ENCODE measurements at places on chromosomes 12 and 14.

DNA sequence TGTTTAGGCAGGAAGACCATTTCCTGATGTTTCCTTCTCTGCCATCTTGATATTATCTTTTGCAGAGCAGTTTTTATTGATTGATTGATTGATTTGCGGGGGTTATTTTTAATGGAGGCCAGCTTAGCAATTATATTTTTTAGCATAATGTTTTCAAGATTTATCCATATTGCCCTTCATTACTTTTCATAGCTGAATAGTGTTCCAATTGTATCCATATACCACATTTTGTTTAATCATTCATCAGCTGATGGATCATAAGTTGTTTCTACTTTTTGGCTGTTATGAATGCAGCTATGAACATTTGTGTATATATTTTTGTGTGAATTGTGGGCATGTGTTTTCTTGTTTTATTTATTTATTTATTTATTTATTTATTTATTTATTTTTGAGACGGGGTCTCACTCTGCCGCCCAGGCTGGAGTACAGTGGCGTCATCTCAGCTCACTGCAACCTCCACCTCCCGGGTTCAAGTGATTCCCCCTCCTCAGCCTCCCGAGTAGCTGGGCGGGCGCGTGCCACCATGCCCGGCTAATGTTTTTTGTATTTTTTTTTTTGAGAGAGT, 20.9 kb upstream of the RCOR1 start:
- no peak for DNase-seq

GRCh38 chr14:103456167-103456835, 66.3 kb downstream of the CKB start:
- DNase-seq, result no peak

DNA sequence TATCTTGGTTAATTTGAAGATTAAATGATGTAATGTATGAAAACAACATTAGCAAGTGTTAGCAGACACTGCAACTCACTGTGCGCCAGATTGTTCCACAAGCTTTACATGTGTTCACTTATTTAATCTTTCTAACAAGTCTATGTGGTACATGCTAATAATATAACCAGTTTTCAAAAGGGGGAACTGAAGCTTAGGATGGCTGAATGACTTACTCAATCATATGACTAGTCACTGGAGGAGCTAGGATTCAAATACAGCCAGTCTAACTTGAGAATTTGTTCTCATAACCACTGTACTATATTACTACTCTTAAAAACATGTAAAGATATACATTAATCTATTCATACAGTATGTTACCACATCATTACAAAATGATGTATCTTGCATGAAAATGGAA, 60.5 kb upstream of the LRIG3 start:
- no peak for DNase-seq

- DNase-seq, result no peak
Observed at GRCh38 chr12:69044887-69045286, 111.9 kb upstream of the CPM start.

GRCh38 chr12:96719660-96720362, 187.2 kb upstream of the NEDD1 start:
- DNase-seq, result no peak

- no peak for DNase-seq
Observed at GRCh38 chr12:106110626-106111300, 28.0 kb downstream of the NUAK1 start.

DNA sequence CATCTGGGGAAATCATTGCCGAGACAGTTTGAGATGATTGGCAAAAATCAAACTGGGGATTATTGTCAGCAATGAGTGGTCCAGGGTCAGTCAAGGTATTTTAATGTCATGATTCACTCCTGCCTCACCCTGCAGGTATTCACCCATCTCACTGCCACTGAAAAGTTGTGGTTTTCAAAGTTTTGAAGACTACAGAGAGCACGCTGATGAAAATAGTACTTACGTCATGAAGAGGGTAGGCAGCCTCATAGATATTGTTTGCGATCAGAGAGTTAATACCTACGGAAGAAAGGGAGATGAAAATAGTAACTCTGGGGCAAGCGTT, 138.0 kb downstream of the ANO2 start:
- no peak for DNase-seq

DNA sequence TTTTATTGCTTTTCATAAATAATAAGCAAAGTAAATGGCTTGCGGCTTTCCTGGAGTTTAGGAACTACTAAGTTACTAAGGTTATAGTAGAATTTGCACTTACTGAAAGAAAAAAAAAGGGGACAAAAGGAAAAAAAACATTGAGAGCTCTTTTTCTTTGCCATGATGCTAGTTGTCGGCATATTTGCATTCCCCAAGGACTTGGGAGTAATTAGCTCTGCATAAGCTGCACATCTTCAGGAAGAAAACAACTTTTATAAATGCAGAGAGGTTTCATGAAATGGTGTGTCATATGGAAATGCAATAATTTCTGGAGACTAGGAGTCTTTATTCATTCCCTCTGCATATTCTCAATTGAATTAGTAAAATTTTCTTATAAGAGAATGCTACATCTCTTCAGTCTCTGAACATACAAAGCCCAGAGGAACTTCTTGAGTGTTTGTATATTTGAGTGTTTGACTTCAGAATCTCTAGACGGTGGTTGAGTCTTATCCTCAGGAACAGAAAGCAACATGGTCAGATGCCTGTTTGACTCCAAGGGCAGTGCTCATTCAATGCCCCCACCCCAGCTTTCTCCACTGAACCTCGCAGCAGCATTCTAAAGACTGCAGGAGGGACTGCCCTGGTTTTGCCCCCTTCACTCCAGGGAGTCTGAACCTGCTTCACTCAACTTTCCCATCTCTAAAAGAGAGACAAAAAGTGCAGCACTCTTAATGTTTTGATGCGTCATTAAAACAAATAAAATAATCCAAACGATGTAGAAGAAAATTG, 158.9 kb upstream of the EEA1 start:
- no peak for DNase-seq

DNA sequence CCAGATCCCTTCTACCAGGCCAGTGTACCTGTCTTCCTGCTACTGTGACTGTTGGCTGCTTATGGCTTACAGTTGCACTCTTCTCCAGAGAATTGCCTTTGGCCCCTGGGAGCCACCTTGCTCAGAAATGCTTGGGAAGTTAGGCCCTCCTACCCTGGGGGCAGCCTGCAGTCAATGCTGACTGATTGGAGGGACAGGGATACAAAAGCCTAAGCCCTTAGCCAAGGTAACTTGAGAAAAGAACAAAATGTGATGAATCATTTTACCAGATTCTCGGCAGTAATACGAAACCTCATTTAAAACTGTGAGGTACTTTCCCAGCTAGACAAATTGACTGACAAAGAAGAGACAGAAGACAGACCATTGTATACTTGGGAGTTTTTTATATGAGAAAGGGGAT, 47.3 kb downstream of the PTCSC3 start:
- no peak for DNase-seq

DNA sequence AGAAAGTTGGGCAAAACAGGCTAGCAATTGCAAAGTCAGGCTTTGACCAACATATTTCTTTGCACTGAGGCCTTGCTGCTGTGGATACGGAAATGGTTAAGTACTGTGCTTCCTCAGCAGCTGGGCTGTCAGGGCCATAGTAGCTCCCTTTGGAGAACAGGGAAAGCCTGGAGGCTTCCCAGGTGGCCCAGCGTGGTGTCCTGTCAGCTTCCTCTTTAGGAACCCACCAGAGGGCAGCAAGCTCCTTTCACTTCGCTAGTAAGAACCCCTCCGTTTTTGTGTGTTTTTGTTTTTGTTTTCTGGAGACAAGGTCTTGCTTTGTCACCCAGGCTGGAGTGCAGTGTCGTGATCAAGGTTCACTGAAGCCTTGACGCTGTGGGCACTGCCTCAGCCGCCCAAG, 1.7 kb upstream of the CFAP251 start:
- no peak for DNase-seq

- DNase-seq, result no peak
Observed at GRCh38 chr14:90483571-90483974, 86.7 kb downstream of the CALM1 start.

DNA sequence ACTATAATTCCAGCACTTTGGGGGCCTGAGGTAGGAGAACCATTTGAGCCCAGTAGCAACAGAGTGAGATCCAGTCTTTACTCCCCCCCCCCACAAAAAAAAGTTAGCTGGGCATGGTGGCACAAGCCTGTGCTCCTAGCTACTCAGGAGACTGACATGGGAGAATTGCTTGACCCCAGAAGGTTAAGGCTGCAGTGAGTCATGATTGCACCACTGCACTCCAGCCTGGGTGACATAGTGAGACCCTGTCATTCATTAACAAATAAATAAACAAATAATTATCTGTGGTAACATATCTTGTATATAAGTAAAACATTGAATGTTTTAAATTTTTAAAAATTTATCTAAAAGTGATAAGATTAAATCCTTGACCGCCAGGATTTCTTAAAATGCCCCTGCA, 4.8 kb downstream of the ENTPD5 start:
- no peak for DNase-seq

- DNase-seq, result no peak
Observed at GRCh38 chr14:28077021-28077420, 689.6 kb upstream of the FOXG1 start.

GRCh38 chr12:100778967-100779590, 15.5 kb upstream of the ANO4 start:
- DNase-seq, result no peak

DNA sequence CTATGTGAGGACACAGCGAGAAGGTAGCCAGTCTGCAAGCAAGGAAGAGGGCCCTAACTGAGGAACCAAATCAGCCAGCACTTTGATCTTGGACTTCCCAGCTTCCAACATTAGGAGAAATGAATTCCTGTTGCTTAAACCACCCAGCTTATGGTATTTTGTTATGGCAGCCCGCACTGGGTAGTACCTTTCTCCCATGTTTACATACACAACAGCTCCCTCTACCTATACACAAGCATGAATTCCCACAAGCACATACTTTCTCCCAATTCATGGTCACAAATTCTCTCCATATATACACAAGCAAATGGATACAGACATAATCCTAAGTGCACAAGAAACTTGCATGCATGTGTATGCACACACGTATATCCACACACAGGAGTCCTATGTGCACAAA, 7.4 kb downstream of the ITGB7 start:
- no peak for DNase-seq

DNA sequence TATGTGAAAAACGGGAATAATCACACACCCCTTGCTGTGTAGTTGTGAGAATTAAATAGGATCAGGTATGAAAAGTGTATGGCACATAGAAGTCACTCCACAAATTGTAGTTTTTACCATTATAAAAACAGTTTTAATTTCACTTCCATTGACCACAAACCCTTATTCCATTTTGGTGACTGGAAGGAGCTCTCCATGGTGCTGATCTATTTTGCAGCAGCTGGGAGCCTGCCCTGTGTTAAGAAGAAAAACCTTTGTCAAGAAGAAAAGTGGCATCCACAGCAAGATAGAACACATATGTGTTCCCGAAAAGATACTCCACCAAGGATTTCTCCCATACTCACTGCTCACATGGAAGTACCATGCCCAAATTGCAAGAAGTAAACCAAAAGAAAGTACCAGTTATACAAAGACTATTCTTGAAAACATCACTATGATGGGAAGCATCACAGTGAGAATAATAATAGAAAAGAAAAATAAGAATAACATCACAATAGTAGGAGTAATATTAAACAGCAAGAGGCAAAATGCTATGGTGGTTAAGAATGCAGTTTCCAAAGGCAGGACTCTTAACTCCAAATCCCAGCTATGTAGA, 58.7 kb downstream of the TUNAR start:
- DNase-seq, result no peak

- DNase-seq, result no peak
Observed at GRCh38 chr14:73721101-73721821, 7.1 kb upstream of the PNMA1 start.

DNA sequence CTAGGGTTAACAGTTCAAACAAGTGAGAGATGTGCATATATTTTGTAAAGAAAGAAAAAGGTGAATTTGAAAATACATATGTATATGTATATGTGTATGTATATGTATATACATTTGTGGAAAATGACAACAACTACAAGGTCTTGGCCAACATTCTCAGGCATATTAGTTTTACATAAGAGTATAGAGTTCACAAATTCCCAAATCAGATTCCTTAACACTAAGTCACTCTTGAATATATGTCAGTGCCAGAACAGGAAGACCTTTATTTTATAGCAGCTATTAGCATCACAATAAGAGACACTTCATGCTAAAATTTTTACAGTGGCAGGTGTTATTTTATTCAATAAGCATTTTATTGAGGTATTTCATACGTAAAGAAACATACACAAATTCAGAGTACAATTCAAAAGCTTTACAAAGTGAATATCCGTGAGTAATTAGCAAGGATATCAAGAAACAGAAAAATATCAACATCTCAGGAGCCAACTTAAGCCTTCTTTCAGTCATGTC, 179.7 kb downstream of the SLC6A15 start:
- no peak for DNase-seq

All from T-helper 1 cell (primary cell).